ENCODE measurements at places on chromosomes 4 and X. TPM values are rescaled to one million over a fixed set of nuclear protein-coding genes. Genes with fewer than 3 reads are reported as not detected.

The MFAP3L gene
- 7.7 TPM for total RNA-seq

DNA sequence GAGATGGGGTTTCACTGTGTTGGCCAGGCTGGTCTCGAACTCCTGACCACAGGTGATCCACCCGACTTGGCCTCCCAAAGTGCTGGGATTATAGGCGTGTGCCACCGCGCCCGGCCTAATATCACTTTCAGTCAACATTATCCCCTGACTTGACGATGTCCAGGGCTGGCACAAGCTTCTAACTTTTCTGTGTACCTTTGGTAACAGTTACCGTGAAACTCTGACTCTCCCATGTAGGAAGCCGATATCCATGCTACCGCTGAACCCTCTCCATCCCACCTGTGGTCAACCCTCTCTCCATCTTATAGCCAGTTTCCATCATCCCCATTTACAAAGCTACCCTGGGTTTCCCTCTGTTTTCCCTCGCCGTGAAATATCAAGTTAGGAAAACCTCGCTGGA, 77.5 kb downstream of the CRLF2 start:
- no peaks in the 10 kb centered on the region for H3K36me3 ChIP-seq
- H3K27me3 ChIP-seq, result no peaks in the 10 kb centered on the region
- H3K27ac ChIP-seq, result no peak overlapping the region
- no peak overlapping the region for H3K4me3 ChIP-seq
- no peaks in the 10 kb centered on the region for H3K4me1 ChIP-seq
- peak; percentile 5 for DNase-seq

- no peak for DNase-seq
- peaks cover 22% of the 10 kb centered on the region for H3K36me3 ChIP-seq
- no peak overlapping the region for H3K27ac ChIP-seq
- no peaks in the 10 kb centered on the region for H3K27me3 ChIP-seq
These were observed 40.1 kb downstream of the OFD1 start for GRCh38 chrX:13774696-13775095.

- H3K4me3 ChIP-seq, result no peak overlapping the region
- peaks cover 2% of the 10 kb centered on the region for H3K27me3 ChIP-seq
- no peak overlapping the region for H3K27ac ChIP-seq
- DNase-seq, result no peak
These were observed 13.7 kb upstream of the PHKA1 start for GRCh38 chrX:72727846-72728245.

- no peaks in the 10 kb centered on the region for H3K36me3 ChIP-seq
- no peak overlapping the region for H3K4me3 ChIP-seq
- H3K27ac ChIP-seq, result no peak overlapping the region
- H3K4me1 ChIP-seq, result no peaks in the 10 kb centered on the region
These were observed 217.0 kb upstream of the DKK2 start for GRCh38 chr4:107253090-107253489.

GRCh38 chrX:103878466-103879122, 46.5 kb upstream of the RAB9B start:
- no peak overlapping the region for H3K4me3 ChIP-seq
- H3K27ac ChIP-seq, result peak overlapping the region; percentile 19
- no peaks in the 10 kb centered on the region for H3K4me1 ChIP-seq
- no peak for DNase-seq

GRCh38 chr4:79747252-79747651, 325.8 kb downstream of the ANTXR2 start:
- no peak for DNase-seq
- no peaks in the 10 kb centered on the region for H3K36me3 ChIP-seq
- H3K27ac ChIP-seq, result no peak overlapping the region
- H3K27me3 ChIP-seq, result no peaks in the 10 kb centered on the region
- no peak overlapping the region for H3K4me3 ChIP-seq
